ENCODE measurements at places on chromosomes 16 and 17.

- DNase-seq: no peak
These were observed 392.2 kb downstream of the CPPED1 start for GRCh38 chr16:12411516-12411915.

DNA sequence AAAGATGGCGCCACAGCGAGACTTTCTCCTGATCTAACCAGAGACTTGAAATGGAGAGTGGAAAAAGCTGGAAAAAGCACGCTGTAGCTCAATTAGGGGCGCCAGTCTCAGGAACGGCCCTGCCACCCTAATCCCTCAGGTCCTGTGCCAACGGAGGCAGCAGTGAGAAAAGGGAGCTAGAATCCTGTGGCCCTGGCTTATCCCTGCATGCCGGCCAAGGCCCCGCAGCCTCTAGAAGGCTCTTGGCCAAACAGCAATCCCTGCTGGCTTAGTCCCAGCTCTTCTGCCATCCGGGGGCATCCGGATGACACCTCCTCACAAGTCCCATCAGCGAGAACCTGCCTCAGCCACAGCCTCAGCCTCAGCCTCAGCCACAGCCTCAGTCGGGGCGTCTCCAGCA is 69.8 kb downstream of the MRM3 start:
- DNase-seq: no peak

DNA sequence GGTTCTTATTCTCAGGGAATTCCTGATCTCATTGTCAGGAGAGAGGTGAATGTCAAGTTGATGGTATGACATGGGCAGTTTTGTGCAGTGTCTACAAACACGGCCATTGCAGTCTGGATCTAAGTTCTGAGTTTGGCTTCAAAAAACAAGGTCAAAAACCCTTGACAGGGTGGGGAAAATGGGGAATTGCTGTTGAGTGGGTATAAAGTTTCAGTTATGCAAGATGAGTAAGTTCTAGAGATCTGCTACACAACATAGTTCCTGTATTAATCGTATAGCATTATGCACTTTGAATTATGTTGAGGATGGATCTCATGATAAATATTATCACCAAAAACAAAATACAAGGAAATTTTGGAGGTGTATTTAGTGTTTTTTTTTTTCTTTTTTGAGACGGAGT is 36.6 kb upstream of the CARMIL2 start:
- DNase-seq: no peak

DNA sequence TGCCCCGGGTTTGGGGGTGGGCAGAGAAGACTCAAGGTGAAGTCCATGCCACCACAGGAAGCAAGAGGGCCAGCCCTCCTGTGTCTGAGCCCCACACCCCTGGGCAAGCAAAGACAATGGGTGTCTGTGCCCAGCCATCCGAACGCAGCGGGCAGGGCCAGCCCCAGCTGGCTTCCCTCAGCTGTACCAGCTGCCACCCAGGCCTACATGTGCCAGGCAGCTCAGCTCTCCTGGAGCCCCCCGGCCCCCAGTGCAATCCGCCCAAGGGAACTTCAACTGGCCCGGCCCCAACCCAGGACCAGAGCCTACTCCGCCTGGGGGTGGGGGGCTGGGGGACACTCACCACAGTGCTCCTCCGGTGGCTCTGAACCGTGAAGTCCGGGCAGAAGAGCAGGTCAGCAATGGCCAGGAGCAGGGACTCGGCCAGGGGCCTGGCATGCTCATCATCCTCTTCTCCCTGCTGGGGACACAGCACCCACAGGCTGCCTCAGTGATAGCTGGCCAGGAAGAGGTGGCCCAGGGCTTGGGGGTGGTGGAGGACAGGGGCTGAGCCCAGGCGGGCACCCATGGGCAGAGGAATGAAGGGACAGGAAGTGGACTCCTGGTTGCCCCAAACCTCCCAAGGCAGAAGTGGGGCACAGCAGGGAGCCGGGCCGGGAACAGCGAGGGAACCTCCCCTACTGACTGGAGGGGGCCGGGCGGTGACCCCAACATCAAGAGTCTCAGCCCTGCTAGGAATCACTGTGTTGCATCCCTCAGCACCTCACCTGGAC is 9.8 kb downstream of the HID1 start:
- no peak for DNase-seq

- DNase-seq: no peak
These were observed 773 bp downstream of the CENPX start for GRCh38 chr17:82021900-82022309.

GRCh38 chr16:1200014-1200627 is 24.9 kb downstream of the TPSG1 start:
- no peak for DNase-seq

DNA sequence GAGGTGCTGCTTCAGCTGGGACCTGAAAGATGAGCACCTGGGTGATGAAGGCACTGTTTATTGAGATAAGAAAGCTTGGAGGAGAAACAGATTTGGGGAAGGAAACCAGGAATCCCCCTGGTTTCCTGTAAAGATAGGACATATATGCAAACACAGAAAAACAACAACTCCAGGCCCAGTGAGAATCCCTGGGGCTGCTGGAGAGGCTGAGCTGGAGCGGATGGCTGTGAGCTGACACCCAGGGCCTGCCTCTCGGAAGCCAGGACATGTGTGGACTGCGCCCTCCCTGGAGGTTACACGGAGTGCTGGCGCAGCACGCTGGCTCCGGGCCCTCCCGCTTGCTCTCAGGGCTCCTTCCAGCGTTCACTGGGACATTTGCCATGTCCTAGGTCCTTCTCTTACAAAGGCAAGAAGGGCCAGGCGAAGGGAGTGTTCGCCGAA is 57.5 kb downstream of the CYB5B start:
- peak; percentile 85 for DNase-seq

Data from fibroblast of pulmonary artery (primary cell).